ENCODE measurements at places on chromosomes 5 and 9. TPM values are rescaled to one million over a fixed set of nuclear protein-coding genes. Genes with fewer than 3 reads are reported as not detected.

Gene FCN2
- not detected for total RNA-seq

Gene RFX3
- total RNA-seq = 7.2 TPM

Gene BARHL1
- total RNA-seq = not detected

Gene DNM1
- total RNA-seq = 0.66 TPM

Gene TRIM52
- 8.1 TPM for total RNA-seq

Gene OTP
- total RNA-seq = not detected

All from thoracic aorta endothelial cell (primary cell).